ENCODE measurements at places on chromosomes 6 and 20.

GRCh38 chr20:2387180-2387577 is 6.5 kb downstream of the TGM6 start:
- peak; percentile 39 for DNase-seq

DNA sequence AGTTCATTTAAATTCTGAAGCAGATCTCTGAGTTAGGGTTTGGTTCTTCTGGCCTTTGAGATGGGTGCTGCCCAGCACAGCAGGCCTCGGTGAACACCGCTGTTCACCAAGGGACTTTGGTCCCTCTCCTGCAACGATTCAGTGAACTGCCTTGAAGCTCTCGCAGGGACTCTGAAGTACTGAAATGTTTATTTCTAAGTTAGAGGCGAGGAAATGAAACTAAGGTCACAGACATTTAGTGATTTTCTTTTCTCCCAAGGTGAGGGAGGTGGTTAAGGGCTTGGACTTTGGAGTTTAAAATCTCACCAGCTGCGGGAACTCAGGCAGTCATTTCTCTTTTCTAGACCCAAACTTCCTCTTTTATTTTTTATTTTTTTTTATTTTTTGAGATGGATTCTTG is 26.2 kb downstream of the E2F3 start:
- DNase-seq, result no peak

DNA sequence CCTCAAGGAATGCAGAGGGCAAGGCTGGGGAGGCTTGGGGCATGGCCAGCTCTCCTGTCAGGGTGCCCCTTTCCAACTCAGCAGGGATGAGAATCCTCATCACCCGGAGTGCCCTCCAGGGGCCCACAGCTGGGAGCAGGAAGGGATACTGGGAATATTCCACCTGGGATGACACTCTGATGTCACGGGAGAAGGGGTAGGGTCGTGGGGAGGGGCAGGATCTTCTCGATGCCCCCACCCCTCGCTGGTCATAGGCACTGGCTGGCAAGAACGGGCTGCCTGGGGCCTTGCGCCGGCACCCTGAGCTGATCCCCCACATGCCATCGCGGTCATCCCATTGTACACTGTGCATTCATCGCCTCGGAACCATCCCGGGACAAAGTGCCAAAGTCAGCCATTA is 10.6 kb upstream of the NXT1 start:
- DNase-seq, result no peak

DNA sequence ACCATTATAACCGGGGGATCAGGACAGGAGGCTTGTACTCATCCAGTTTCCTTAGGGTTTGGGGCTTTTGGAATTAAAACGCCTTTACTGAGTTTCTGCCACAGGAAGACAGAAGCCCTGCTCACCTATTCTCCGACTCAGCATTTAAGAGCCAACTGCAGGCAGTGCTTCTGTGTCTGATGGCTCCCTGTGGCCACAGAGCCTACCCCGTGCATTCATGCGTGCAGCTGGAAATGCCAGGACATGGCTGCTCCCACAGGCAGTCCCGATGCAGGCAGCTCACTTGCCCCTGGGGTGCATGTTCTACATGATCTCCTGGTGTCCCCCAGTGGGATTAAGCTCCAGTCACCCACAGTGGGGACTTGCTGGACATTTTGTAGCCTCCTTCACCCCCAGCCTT is 22.2 kb downstream of the ZNF831 start:
- no peak for DNase-seq

DNA sequence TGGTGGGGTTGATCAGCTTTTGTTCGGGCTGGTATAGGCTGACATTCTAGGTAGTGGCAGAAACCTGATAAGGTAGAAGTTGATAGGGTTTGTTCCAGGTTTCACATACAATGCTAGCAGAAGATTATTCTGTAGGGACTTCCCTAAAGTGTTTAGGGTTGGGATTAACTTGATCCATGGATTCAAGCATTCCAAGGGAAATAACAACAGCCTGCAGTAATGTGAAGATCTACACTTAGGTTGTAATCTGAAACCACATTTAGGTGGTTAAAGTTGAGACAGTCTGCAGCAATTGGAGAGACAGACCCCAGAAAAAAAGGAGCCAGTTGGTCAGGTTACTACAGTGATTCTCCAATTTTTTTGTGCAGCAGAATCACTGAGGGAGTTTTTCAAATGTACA is 56.1 kb downstream of the GJA1 start:
- no peak for DNase-seq

GRCh38 chr20:37911838-37912281 is 8.9 kb downstream of the VSTM2L start:
- DNase-seq, result no peak

GRCh38 chr6:56764081-56764566 is 121.4 kb upstream of the DST start:
- DNase-seq, result no peak

GRCh38 chr6:32610682-32611296 is 21.1 kb upstream of the HLA-DRB1 start:
- no peak for DNase-seq

- no peak for DNase-seq
Measured at GRCh38 chr6:145704143-145704781, 31.1 kb downstream of the EPM2A start.

DNA sequence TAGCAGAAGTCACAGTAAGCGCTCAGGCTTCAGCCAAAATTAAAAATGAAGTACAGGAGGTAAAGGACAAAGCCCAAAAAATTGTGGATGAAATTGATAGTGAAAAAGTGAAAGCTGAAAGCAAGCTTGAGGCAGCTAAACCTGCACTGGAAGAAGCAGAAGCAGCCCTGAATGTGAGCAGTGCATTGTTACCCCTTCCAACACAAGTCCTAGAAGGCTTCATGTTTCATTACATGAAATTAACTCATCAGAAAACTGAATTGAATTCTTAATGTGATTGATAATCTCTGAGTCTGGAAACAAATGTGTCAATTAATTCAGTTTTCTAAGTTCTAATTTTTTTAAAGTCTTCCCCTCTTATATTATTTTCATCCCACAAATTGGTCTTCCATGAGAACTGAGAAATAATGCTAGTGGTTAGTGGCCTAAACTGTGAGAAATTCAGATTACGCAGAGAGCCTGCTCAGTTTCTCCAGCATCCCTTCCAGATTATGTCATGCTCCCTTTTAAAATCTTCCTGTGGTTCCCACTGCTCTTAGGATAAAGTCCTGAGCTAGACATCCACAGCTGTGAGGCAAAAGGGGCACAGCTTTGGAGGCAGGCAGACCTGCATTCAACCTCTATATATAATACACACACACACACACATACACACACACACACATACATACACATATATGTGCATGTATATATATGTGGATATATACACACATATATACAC is 133.2 kb upstream of the GLP1R start:
- no peak for DNase-seq

GRCh38 chr6:43714311-43715055 is 26.9 kb upstream of the MRPS18A start:
- DNase-seq, result no peak

GRCh38 chr20:15406072-15406471 is 1068.7 kb upstream of the FLRT3 start:
- no peak for DNase-seq

- no peak for DNase-seq
Measured at GRCh38 chr6:170152124-170152926, 138.6 kb downstream of the DLL1 start.

DNA sequence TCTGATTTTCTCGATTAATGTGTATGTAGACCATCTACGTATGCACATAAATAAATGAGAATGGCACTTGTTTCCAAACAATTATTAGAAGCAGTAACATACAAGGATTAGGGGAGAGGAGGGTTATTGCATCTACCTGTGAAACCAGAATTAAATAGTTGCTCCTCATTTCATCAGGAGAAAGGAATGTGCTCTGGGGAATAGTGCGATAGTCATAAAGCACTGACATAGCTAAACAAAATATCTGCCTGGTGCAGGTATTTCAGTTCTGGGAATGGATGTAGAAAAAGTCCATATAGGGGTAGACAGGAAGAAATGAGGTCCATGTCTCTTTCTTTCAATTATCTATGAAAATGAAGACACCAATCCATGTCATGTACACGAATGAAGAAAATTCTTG is 1.6 kb upstream of the ID4 start:
- no peak for DNase-seq

- no peak for DNase-seq
Measured at GRCh38 chr6:125173341-125174095, 19.9 kb downstream of the TPD52L1 start.

DNA sequence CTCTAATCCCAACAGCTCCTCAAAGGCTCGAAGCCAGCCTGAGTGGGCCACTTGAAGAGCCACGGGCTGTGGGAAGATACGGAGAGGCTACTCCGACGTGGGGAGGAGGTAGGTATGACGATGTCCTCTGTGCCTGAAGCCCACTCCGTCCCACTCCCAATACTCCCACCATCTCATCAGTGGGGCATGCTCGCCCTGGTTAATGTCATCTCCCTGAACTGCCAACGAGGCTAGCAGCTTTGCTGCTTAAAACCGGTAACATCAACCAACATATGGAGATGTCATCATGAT is 11.1 kb downstream of the NRN1 start:
- no peak for DNase-seq

GRCh38 chr6:17281497-17282481 is 628 bp downstream of the RBM24 start:
- DNase-seq, result no peak

- DNase-seq, result no peak
Measured at GRCh38 chr20:22796469-22797077, 212.2 kb upstream of the FOXA2 start.

DNA sequence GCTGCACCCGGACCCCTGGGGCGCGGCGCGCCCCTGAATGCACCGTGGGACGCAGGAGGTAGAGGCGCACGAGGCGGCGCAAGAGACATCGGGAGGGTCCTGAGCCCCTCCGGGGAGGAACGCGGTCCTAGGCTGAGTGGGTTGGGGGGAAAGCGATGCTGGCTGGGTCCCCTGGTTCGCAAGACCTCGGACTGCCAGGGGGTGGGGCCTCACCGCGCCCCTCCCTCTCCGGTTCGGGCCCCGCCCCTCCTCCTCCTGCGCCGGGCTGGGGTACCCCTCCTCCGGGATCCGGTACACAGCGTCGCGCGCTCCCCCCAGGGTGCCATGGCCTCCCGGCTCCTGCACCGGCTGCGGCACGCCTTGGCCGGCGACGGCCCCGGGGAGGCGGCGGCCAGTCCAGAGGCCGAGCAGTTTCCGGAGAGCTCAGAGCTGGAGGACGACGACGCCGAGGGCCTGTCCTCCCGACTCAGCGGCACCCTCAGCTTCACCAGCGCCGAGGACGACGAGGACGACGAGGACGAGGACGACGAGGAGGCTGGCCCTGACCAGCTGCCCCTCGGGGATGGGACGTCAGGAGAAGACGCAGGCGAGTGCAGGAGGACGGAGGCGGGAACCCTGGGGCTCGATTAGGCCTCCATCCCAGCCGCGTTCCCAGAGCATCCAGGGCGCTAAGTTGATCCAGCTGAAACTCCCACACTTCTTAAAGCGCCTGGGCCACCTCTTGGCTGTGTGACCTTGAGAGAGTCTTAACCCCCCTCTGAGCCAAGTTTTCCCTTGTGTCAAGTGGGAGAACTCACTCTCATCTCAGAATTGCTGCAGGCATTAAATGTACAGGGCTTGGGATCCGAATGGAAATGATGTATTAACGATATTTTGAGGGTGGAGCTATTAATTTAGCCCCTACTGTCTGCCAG is 541 bp downstream of the SNX21 start:
- DNase-seq, result no peak

DNA sequence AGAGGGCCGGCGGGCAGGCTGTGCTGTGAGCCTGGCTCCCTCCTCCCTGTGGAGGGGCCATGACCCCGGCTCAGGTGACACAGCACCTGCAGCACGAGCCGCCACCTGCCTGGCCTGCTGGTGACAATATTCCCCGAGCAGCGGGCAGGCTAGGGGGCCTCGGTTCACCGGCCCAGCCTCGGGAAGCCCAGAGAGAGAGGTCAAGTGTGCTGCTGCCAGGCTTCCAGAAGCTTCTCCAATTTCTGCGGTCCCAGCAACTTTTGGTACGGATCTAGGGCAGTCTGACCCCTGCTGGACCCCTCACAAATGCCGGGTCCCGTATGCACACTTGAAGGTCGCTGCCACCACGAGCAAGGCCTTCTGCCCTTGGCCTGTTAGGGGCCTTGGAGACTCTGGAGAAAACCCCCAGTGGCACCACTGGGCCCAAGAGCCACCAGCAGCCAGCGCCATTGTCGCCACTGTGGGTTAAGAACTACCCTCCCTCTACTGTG is 38.6 kb upstream of the NOL4L start:
- DNase-seq, result no peak

DNA sequence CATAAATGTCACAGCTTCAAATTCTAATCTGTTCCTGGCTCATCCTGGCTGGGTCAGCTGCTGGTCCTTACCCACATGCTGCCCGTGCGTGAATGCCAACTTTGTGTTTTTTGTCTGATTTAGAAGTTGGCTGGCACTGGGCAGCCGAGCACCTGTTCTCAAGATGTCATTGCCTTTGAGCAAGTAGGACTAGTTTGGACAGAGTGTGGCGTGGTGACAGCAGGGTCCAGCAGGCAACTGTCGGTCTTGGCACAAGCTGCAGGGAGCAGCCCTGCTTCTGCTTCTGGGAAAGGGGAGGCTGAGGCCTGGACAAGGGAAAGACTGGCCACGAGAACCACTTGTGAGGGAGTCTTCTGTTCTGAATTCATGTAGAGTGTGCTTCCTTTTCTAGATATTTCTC is 26.4 kb upstream of the ADRM1 start:
- DNase-seq, result no peak

GRCh38 chr6:132365281-132365907 is 35.9 kb downstream of the MOXD1 start:
- DNase-seq, result no peak

- no peak for DNase-seq
Measured at GRCh38 chr6:15522026-15522425, 140.8 kb downstream of the DTNBP1 start.

DNA sequence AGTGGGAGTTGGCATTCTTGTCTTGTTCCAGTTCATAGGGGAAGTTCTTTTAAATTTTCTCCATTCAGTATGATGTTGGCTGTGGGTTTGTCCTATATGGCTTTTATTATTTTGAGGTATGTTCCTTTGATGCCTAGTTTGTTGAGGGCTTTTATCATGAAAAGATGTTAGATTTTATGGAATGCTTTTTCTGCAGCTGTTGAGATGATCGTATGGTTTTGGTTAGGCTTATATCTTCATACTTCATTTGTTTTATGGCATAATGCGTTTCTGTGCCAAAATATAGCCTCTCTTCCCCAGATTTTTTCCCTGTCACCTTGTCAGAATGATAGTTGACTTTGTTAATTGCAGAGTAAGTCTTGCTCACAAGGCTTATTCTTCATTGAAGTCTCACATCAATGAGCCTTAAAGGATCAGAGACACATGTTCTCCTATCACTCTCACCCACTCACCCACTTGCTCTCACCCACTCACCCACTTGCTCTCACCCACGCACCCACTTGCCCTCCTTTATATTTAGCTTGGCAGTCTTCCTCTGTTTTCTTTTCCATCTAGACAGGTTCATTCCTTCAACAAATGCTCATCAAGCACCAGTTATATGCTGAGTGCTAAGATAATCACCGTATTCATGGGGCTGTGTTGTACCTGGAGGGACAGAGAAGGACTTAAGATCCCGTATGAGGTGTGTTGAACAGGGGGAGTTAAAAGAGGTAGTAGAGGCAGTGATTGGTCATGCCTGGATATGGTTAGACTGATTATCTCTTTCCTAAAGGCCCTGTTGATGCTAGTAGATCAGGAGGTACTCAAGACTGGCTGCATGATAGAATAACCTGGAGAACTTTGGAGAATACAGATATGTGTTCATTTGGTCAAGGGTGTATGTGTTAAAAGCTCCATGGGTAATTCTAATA is 19.3 kb downstream of the UST start:
- DNase-seq, result no peak

All from activated CD4-positive, alpha-beta T cell treated with anti-CD3 and anti-CD28 coated beads, Interleukin-2, amount 50 U/mL, for 24 hours (primary cell).